ENCODE measurements at places on chromosomes 2 and 18. TPM values are rescaled to one million over a fixed set of nuclear protein-coding genes. Genes with fewer than 3 reads are reported as not detected.

MC4R gene
- total RNA-seq = not detected

TDRD15 gene
- total RNA-seq = not detected

POTEC gene
- total RNA-seq = not detected

SPAG16 gene
- total RNA-seq = 9.8 TPM

B4GALT6 gene
- total RNA-seq = 0.86 TPM

LHCGR gene
- total RNA-seq = not detected

SGPP2 gene
- total RNA-seq = 0.53 TPM

ALLC gene
- not detected for total RNA-seq

ANKRD30B gene
- total RNA-seq = not detected

TLX2 gene
- 0.55 TPM for total RNA-seq

PLGLB2 gene
- 1.6 TPM for total RNA-seq

EVA1A gene
- total RNA-seq = 0.36 TPM

COX7A2L gene
- 102 TPM for total RNA-seq

WNT6 gene
- not detected for total RNA-seq

IL18R1 gene
- 41.3 TPM for total RNA-seq

LTBP1 gene
- total RNA-seq = 0.43 TPM

TBR1 gene
- not detected for total RNA-seq

KYNU gene
- not detected for total RNA-seq

FTCDNL1 gene
- total RNA-seq = 1.4 TPM

BOK gene
- total RNA-seq = 0.19 TPM

IAH1 gene
- 63.7 TPM for total RNA-seq

All from activated naive CD4-positive, alpha-beta T cell treated with anti-CD3 and anti-CD28 coated beads, Interleukin-2, amount 10 ng/mL, durations not matched to agents 5 hours and 36 hours (primary cell).